ENCODE measurements at places on chromosomes 7 and 10.

DNA sequence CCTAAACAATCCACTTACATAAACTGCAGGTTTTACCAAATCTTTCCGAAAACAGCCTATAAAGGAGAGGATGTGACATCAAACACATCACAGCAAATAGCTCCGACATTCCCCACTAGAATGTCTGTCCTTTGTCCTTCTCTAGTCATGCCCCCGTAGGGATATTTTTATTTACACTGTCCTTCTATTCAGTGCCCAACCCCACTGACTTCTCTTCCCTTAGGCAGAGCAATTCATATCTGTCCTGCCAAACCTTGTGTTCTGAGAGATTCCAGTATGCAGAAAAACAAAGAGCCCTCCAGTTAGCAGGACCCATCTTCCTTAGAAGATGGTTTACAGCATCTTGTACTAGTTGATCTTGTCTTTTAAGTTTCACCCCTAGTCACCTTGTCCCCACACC, 5.4 kb upstream of the GLI3 start:
- DNase-seq = no peak

- DNase-seq = no peak
Measured at GRCh38 chr7:100818825-100819224, 8.5 kb downstream of the EPHB4 start.

DNA sequence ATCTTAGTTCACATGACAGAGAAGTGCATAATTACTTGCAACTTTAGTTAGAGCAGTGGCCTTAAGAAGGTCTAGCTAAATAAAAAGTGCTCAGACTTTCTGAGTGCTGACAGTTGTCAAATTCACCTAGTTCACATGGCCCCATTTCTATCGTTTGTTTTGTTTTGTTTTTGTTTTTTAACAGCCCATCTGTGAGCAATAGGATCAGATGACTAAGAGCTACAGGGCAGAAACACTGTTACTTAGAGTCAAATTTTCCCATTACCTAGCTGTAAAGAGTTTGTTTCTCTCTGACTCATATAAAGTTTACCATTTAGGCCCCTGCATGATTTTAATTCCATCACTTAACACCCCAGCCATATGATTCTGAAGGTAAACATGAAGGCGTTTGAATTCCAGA, 18.8 kb downstream of the CAV1 start:
- DNase-seq = peak; percentile 58

DNA sequence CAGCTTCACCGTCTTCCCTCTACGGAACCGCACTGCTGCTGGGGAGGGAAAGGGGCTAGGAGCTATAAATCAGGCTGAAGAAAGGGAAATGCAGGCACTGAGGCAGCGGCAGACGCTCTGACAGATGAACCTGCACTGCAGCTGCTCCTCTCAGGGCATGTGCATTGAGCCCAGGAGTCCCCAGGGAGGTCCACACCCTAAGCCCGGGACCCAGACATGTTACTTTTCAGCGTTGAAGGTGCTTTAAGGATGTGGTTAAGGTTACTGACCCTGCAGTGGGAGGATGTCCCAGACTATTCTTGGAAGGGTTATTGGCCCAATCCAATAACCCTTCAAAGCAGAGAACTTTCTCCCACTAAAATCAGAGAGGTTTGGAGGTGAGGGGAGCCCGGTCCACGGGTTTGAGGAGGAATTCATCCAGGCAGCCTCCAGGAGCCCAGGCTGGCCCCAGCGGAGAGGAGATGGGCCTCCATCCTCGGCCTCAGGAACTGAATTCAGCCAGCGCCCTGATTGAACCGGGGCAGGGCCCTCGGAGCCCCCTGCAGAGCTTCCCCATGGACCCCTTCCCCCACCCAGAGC, 75.4 kb downstream of the ADARB2 start:
- no peak for DNase-seq

GRCh38 chr7:158655931-158656441, 48.6 kb downstream of the NCAPG2 start:
- no peak for DNase-seq

DNA sequence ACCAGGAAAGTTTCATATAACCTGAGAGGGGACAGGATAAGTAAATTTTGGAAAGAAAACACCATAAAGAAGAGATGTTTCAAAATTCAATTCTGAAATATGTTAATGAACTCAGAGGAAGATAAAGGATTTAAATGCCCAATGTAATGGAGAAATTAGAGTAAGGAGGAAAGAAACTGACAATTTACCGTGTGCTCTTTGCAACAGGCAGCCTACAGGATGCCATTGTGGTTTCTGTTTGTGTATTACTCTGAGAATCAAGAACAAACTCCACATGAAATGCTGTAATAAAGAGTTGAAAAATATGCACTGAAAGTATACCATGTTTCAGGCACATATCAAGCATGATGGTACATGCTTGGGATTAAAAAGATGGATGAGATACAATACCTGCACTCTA, 44.8 kb upstream of the GLCCI1 start:
- DNase-seq = no peak

DNA sequence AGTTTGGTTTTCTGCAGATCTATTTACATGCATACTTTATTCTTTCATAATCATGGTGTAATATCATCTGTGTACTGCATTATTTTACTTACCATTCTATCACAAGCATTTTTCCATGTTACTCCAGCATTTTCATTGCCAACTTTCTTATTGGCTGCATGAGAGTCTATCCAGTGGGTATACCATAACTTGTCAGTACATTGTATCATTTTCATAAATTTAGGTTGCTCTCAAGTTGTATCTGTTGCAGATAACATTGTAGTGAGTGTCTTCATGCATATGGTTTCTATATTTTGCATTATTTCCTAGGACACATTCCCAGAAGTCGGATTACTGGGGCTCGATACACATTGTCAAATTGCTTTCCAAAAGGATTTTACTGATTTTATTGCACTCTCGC, 87.2 kb upstream of the INSYN2A start:
- no peak for DNase-seq

- no peak for DNase-seq
Measured at GRCh38 chr7:152571068-152571467, 104.9 kb downstream of the XRCC2 start.

DNA sequence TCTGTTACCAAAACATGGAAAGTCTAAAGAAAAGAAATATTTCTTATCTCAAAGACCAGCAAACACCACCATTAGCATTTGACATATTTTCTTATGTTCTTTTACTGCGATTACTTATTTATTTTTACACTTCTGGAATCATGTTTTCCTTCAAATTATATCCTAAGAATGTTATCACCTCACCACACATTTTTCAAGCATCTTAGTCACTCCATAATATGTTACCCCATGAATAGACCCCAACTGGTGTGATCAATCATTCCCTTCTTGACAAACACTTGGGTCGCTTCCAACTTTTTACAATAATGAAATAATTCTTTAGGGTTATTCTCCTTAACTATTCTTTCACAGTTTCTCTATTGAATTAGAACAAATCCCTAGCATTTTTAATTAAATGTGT, 67.4 kb downstream of the AMPH start:
- DNase-seq = no peak

DNA sequence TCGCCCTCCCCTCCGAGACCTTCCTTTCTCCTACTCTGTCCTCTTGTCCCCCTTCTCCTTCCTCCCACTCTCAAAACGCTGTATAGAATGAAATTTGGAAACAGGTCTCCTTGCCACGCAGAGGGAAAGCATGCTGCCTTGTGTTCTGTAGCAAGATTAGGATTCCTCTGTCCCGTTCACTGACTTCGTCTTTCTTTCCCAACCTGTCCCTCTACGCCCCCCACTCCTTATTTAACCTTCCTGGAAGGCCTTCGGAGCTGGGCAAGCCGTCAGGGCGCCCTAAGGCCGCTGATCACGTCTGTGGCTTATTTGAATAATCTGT, 1.3 kb downstream of the HOXA9 start:
- no peak for DNase-seq

DNA sequence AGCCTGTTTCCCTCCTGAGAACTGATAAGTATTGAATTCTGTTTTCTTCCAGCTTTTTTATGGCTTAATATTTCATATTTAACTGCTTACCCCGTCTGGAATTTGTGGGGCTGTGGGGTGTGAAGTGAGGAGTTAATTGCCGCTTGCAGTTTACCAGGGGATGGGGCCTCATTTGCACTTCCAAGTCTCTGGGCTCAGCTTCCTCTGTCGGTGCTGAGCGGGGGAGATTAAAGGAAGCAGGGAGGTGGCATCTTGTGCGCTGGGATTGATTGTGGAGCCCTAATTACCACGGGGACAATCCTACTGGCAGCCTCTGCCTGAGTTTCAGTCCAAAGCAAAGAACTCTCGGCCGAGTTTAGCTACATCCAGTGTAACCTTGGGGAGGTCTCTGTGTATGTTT, 33.4 kb downstream of the ELFN1 start:
- no peak for DNase-seq

DNA sequence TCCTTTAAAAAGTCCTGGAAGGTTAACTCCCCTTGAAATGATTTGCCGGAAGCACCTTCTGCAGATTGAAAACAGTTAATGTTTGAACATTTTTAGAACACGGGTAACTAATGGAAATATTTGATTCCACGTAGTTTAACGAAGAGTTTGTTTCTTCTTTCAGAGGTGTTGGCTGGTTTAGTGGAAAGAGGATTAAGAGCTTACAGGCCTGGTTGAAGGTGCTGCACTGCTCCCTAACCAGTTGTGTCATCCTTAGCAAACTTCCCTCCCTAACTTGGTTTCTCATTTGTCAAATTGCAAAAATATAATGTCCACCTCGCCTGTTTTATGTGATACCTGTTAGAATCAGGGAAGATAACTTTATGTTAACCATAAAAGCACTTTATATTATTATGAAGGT, 243.0 kb upstream of the FZD8 start:
- DNase-seq = no peak

DNA sequence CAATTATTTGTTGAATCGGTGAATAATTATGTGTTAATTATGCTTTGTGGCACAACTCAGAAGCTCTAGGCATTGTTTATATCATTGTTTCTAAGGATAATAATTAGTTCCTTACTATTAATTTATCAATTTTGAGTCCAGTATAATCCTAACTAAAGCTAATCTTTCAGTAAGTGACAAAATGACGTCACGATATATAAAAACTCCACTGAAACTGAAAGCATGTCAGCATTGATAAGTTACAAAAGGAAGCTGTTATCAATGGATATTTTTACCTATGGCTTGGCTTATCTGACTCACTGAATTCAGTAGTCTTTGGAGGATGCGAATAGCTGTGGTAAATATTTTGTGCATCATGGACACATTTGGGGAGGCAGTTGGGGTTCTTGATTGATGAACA, 793.1 kb downstream of the NXPH1 start:
- no peak for DNase-seq

DNA sequence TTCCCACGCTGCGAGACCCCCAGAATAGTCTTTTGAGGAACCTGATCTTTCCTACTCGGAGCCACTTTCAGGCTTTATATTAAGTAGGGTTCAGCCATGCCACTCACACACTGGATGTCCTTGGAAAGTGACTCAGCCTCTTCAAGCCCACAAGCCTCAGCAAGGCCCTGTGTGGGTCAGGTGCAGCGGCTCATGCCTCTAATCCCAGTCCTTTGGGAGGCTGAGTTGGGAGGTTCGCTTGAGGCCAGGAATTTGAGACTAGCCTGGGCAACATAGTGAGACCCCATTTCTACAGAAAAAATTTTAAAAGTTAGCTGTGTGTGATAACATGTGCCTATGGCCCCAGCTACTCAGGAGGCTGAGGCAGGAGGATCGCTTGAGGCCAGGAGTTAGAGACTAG, 119.7 kb upstream of the TNRC18 start:
- no peak for DNase-seq

- no peak for DNase-seq
Measured at GRCh38 chr10:77027141-77027540, 610.5 kb downstream of the KCNMA1 start.

- no peak for DNase-seq
Measured at GRCh38 chr10:98339799-98340198, 71.8 kb upstream of the LOXL4 start.
